Stimulated activated naive B cell treated with anti-CD40 and anti-IgM and Interleukin-4, amounts not matched to agents 10 μg/mL and 1 μg/mL and 100 μg/mL, for 72 hours (primary cell): ENCODE measurements at places on chromosomes 16 and 17.

- DNase-seq, result no peak
These were observed 2.3 kb upstream of the ELOB start for GRCh38 chr16:2779151-2779920.

- peak; percentile 90 for DNase-seq
These were observed 9.7 kb downstream of the KDM6B start for GRCh38 chr17:7843536-7844291.

DNA sequence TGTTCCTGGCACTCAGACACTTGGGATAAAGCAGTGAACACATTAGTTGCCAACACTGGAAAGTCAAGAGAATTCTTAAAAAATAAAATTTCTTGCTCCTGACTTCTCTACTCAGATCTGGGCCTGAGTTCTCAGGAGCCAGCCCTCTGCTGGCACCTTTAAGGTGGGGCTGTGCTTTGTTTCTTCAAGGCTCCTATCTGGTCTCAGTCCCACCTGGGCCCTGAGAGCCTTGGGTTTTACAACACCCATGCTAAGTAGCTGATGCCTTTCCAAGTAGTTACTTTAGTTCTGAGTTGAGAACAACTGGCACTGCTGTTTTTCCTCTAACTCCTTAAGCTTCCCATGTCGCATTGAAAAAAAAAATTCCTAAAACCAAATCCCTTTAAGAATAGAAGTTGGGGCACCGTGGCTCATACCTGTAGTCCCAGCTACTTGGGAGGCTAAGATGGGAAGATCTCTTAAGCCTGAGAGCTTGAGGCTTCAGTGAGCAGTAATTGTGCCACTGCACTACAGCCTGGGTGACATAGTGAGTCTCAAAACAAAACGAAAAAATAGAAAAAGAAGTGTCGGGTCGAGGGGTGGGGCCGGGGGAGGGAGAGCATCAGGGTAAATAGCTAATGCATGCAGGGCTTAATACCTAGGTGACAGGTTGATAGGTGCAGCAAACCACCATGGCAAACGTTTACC, 16.6 kb downstream of the CHAD start:
- DNase-seq, result no peak

DNA sequence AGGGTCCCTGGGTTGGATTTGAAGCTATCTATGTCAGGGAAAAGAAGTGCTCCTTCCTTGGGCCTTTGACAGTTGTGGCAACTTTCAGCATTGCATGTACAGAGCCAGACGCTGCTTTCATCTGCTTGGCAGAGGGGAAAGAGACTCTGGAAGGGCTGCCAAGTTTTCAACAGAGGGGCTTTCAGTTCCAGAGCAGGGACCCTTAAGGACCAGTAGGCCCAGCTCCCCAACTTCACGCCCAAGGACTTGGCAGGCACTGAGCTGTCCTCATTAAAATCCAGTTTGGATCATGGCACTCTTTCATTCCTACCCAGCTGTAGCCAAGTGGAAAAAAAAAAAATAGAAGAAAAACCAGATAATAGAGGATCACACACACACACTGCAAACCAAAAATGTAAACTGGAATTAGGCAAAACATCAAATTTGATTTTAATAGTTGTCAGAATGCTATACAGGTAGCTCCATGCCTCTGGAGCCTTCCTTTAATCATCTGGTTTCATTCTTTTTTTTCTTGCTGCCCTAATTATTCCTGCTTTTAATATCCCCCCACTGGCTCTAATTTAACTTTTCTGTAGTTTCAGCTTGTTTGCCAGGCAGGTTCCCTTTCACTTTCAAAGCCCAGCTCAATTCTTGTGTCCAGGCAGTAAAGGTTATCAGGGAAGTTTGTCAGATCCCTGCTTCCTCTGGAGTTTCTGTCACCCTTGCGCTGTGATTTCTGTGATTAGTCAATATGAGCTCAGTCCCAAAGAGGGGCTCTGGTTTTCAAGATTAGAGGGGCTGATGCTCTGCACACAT, 702.6 kb upstream of the CDH8 start:
- DNase-seq, result no peak

DNA sequence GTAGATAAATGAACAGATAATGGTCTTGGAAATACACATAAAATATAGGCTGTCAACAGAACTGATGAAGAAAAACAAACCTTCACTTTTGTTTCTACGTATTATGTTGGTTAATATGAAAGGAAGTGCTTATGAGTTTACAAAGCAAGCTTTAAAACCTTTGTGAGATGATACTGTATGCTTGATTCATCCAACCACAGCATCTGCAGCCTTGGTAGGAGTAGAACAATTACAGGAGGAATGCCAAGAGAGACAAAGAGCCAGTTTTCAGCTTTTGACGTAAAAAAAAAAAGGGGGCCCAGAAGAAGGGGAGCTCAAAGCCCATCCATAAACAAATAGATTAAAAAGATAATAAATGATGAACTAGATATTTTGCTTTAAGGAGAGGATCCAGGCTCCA, 13.3 kb downstream of the FAM20A start:
- DNase-seq, result no peak

GRCh38 chr16:27444015-27444414, 42.0 kb downstream of the IL21R start:
- no peak for DNase-seq

DNA sequence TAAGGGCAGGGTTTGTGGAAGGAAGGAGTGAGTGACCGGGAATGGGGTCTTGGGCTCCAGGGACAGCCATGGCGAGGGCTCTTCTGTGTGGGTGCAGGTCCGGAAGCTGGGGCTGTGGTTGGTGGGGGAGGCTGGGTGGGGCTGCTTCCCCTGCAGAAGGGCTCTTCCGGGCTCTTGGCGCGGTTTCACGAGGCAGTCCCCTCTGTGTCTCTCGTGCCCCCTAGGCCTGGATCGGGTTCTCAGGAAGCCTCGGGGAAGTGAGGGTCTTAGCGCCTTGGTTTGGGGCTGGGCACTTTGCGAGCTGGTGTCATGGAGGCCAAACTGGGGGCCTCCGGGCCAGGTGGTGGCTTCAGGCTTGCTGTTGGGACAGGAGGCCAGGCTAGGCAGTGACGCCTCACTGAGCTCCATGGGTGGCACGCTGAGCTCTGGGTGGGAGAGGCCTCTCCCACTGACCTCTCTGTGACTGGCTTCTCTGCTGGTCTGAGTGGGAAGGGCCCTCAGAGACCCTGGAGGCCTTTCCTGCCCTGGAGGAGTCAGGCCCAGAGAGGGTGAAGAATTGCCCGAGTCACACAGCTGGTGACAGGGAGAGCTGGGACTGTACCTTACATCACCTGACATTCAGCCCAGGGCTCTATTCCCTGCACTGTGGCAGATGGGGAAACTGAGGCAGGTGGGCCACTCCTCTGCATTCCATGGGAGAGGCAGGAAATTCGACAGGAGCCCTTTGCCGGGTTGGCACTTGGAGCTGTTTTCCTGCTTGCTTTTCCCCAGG, 8.2 kb downstream of the ADCY7 start:
- peak; percentile 52 for DNase-seq

DNA sequence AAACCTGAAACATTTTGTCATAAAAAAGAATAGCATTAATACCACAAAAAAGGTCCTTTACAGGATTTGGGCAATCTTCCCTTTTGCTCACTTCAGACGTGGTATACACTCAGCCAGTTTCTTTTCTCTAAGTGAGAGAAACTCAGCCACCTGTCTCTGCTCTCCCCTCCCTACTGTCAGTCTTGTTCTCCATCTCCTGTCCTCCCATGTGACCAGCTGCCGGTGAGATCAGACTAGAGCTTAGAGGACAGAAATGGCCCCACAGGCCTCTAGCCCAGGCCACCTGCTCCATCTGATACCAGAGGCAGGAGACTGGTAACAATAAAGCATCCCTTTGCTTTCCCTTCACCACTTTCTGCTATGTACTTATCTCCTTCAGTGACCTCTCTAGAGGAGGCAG, 34.9 kb downstream of the CMC2 start:
- DNase-seq, result no peak

DNA sequence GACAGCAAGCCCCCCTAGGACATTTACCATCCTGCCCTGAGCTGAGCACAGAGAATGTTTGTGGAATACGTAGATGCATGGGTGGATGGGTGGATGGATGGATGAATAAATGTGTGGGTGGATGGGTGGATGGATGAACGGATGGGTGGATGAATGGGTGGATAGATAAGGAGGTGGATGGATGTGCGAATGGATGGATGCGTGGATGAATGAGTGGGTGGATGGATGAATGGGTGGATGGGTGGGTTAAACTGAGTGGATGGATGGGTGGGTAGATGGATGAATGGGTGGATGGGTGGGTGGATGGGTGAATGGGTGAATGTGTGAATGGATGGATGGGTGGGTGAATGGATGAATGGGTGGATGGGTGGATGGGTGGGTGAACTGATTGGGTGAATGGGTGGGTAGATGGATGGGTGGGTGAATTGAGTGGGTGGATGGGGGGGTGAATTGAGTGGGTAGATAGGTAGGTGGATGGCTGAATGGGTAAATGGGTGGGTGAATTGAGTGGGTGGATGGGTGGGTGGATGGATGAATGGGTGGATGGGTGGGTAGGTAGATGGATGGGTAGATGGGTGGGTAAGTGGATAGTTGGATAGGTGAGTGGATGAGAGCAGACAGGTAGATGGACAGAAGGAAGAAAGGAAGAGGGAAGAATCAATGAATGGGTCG, 5.2 kb downstream of the TMC6 start:
- no peak for DNase-seq

GRCh38 chr17:75225016-75225415, 19.5 kb downstream of the NUP85 start:
- DNase-seq, result no peak

DNA sequence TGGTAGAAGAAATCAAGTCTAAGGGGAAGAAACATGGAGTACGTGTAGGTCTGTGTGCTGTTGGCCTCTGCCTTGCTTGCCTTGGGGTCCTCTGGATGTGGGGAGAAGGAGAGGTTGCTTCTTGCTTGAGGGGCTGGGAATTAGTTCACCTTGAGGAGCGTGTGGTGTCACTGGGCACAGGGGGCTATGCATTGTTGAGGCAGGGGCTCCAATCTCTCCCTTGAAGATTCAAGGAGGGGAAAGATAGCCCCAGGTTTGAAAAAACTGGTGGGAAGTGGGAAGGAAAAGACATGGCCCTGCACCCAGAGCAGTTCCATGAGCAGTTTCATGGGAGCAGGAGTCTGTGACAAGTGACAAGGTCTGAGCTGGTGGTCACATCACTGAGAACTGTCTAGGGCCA, 103.4 kb downstream of the CYLD start:
- no peak for DNase-seq

DNA sequence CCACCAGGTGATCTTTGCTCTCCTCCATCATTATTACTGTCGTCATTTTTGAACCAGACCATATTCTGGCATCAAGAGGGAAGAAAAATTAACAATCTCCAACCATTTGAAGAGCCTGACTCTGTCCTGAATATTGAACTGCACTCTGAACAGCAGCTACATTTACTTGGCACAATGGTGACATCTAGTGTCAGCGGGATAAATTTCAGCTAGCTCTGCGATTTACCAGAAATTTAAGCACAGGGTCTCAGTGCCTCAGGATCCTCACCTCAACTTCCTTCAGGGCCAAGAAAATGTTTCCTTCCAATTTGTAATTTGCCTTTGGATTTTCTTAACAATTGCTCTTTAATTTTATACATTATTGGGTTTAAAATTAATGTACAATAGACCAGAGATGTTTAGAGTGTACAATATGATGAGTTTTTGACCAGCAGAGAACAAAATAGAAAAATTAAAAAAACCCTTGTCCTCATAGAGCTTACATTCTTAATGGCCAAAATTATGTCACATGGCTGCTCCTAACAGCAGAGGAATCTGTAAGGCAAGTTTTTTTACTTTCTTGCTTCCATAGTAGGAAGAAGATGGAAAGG, 10.7 kb upstream of the ZNF19 start:
- DNase-seq, result peak; percentile 51

DNA sequence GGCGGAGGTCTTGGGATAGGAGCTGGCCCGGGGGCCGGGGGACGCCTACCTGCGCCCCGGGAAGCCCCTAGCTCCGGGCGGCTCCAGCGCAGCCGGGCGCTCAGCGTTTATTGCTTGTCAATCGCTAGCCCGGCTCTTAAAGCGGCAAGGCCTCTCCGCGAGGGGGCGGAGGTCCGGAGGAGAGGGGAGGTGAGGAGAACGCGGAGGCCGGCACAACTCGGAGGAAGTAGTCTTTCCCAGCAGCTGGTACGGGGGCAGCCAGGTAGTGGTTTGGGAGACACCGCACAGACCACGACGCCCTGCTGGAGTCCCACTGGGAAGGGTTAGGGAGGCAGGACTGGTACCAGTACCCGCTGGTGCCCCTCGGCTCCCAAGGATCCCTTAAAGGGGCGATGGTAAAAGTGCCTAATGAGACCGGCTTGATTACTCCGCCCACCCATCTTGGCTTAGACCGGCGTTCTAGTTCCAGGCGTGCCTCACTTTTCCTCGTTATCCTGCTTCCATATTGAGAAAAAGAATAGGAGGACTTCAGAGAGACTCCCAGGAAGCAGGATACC, at the start of gene MPP2:
Gene MPP2, minus strand, starts transcription at position 112 of the 557 bp plus-strand sequence. CDS start 3,076 bp downstream, outside the sequence.
- DNase-seq, result peak; percentile 32

- no peak for DNase-seq
These were observed 56.9 kb upstream of the HAS3 start for GRCh38 chr16:69048328-69049120.

DNA sequence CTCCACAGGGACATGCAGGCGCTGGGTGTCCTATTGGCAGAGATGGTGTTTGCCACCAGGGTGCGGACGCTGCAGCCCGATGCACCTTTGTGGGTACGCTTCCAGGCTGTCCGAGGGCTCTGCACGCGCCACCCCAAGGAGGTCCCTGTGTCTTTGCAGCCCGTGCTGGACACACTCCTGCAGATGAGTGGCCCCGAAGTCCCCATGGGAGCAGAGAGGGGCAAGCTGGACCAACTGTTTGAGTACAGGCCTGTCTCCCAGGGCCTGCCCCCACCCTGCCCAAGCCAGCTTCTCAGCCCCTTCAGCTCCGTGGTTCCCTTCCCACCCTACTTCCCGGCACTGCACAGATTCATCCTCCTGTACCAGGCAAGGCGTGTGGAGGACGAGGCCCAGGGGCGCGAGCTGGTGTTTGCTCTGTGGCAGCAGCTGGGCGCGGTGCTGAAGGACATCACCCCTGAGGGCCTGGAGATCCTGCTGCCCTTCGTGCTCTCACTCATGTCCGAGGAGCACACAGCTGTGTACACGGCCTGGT, 2.8 kb downstream of the WDR81 start:
- no peak for DNase-seq

- no peak for DNase-seq
These were observed 34.8 kb upstream of the CPHXL start for GRCh38 chr16:75761108-75761507.

DNA sequence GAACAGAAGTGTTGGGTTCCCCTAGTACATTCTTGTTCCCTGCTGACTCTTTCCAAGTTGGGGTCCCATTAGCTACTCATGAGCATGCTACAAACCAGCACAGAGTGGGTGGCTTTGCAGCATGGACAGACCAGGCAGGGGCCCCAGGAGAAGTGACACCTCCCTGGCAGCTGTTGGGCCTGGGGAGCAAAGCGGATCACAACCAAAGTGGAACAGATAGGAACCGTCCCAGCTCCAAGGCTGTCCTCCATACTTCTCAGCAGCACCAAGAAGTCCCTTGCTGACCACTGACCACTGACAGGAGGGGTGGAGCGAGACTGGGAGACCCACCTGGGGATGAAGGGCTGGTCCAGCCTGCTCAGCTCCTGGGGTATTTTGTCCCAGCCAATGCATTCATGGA, 12.4 kb upstream of the GFAP start:
- no peak for DNase-seq
